Stimulated activated CD8-positive, alpha-beta memory T cell treated with anti-CD3 and anti-CD28 coated beads, Interleukin-2, amount 100 ng/mL, for 1 hour (primary cell): ENCODE measurements at places on chromosomes 3 and 15.

DNA sequence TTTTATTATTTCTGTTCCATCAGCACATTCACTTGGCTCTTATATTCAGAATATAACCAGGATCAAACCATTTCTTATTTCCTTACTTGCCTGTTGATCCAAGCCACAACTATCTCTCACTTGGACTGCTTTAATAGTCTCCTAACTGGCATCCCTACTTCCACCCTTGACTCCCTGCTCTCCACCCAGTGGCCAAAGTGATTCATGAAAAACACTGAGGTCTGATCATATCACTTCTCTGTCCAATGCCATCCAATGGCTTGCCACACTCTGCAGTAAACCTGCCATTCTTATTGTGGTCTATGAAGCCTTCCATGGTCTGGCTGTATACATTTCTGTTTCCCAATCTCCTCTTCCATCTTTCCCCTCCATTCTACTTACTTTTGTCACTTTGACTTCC is 576.1 kb downstream of the PDCD6IP start:
- no peak for DNase-seq

DNA sequence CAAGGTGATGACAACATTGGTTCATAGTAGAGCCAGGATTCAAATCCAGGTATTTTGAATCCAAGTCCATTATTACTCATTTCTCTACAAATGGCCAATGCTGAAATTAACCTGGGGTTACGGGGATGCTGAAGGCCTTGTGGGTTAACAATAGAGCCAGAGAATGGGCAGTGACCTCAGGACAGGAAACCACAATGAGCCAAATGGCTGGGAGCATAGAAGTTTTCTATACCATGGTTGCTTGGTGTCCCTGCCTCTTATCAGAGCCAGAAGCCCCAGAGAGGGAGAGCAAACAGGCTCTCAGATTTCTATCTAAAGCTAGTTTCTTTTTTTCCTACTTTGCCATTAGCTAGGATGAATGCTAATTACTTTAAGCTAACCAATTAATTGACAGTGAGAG is 82.3 kb downstream of the TNIK start:
- DNase-seq = no peak

DNA sequence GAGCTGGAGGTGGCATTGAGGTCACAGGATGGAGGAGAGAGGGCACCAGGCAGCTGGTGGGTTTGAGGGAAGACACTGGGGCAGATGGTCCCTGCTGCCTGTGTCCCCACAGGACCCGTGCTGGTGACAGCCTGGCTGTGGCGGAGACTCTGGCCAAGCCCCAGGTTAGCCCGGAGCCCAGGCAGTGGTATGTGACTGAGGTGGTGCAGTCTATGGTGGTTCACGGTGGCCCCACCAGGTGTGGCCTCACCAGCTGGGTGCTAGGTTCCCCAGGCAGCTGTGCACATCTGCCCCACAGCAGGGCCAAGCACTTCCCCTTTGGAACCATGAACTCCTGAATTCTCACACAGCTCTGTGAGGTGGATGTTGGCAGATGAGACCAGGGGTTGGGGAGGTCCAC is 15.4 kb downstream of the PLXNA1 start:
- no peak for DNase-seq

GRCh38 chr3:124163689-124164088 is 171.8 kb upstream of the ROPN1 start:
- no peak for DNase-seq

DNA sequence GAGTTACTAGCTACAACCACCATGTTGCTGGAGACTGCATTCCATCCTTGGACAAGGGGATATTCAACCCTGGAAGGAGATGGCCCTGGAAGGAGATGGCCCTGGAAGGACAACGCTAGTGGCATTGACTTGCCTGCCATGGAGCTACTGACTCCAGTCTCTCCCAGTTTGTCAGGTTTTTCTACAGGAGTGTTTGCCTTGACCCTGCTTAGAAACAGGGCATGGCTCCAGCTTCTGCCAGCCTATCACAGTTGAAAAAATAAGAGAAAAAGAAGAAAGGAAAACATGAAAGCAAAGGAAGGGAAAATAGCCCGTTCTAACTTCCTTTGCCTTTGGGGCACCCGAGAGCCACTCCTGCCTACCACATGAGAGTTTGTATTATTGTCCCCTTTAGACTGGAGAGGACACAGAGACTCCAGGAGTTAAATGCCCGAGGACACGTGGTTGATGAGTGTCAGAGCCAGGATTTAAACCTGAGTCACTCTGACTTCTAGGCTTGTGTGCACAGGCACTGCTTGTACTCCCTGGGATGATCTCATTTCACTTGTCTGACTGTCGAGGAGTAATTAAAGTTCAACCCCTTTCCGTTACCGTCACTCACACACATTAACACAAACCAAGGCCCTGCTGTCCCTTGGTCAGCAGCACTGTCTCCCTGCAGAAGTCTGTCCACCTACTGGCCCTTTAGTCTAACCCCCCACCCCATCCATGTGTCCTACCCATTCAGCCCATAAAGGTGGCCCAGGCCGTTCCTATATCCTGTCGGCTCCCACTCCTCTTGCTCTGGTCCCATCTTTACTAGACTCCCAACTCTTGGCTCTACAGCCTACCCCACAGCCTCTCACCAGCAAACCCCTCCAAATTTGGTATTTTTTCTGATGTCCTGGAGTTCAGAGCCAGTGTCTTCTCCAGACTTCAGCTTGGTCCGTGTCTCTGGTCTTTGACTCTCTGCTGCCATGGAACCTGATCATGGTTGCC is 46.1 kb downstream of the C2CD4A start:
- DNase-seq = no peak

GRCh38 chr3:62433396-62433795 is 60.0 kb upstream of the FEZF2 start:
- no peak for DNase-seq
